C1 segment of cervical spinal cord (tissue), 14 donors: ENCODE measurements at places on chromosomes 7 and 10.

DNA sequence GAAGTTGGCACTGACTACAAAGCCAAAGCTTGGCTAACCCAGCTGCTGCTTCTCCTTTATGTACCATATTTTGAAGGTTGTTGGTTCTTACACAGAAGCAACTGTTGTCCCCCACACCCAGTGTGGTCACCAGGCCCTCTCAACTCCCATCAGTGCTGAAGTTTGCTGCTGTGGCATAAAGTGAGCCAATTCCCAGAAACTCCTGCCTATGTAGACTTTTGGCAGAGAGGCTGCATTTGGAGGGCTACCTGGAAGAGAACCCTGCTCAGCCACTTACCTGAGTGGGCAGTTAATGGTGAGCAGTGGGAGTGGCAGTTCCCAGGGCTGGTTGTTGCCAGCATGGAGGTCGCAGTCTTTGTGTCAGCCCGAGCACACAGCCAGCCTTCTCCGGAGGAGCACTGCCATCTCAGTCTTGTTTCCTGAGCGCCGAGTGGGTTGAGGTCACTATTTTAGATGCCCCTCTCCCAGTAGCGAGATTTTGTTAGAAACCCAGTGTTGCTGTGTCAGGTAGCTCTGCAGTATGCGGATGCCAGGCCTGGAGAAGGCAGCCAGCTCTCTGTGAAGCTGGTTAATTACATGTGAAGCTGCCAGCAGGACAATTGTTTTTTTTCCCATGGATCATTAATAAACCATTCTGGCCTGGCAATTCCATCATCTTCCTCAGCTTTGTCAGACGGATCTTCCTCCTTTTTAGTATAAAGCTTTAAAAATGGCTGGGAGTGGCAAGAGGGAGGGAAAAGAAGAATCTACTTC is 24.5 kb downstream of the LRRC4 start:
- no peak for DNase-seq

DNA sequence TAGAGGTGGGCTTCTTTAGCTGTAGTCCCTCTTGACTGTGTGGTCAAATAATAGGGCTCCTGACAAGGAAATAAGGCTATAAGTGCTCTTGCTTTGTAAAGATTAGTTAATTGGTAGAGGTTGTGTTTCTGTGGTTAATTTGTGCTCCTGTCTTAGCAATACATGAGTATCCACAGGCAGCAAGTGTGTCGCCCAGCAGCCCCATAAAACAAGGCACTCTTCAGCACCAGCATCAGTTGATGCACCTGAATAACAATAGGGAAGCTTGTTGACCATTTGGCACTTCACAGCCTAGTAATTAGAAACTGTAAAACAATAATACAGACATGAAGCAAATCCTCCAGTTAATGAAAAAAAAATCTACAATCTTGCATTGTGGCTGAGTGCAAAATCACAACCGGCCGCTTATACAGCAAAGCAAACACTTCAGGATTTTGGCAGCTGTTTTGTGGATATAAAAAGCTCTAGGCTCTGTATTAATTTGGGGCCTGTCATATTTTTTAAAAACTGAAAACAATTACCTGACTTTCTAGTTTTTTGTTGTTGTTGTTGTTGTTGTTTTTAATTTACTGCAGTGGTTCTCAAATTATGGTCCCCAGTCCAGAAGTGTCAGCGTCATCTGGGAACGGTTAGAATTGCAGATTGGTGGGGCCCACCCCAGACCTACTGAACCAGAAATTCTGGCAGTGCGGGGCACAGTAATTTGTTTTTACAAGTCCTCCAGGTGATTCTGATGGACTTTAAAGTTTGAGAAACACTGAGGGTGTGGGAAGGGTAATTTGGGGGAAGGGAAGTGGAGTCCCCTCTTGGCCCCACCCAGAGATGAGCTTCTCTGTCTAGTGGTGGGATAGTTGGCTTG is 56.8 kb downstream of the AUTS2 start:
- DNase-seq: no peak

DNA sequence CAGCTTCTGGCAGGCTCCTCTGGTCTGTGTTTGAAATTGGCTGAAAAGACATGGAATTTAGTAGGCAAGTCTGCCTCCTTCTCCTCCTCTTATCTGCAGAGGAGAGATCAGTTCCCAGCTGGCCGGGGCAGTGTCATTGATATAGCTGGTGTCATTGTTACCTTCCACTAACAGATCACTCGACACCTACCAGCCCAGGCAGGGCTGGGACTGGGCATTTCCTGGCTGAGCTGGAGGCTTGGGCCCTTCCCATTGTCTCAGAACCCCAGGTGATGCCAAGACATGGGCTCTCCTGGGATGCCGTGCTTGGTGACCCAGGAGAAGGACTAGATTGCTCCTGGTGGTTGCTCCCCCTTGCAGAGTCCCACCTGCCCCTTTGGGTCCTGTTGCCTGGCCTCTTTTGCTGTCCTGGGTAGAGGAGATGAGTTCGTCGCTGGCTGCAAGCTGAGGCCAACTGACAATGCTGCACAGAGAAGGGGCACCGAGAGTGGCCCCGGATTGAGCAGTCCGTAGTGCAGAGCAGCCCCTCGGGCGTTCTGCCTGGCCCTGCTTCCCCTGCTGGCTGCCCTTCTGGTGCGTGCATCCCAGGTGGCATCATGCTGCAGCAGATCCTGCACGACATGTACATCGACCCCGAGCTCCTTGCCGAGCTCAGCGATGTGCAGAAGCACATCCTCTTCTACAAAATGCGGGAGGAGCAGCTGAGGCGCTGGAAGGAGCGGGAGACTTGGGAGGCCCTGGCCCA is at the start of gene SH2D4B:
Gene SH2D4B (plus strand): TSS at position 167 of the 745 bp plus-strand sequence. CDS start 430 bp downstream, at position 597.
- DNase-seq: no peak

DNA sequence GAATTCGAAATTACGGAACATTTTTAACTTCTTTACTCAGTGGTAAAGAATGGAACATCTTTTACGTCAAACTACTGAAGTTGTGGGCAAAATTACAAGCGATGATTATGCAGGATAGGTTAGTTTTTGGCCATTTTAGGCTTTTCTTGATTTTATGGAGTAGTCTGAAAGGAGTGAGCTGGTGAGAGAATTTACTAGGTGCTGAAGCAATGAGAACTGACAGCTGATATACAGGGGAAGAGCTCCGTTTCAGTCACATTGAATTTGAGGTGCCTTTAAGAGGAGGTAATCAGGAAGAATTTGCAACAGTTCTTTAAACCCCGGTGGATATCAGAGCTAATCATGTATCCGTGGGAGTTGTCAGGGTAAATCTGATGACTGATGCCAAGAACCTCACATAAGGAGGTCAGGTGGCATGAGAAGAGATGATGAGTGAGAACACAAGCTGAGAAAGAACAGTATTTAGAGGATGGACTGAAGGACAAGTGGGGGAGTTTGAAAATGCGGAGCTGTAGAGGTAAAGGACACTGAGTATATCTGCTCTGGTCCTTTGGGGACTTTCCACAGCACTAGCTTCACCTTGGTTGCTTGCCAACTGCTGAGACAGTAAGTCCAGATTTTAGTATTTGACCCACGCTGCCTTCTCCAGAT is 104.3 kb downstream of the AHR start:
- DNase-seq: no peak

DNA sequence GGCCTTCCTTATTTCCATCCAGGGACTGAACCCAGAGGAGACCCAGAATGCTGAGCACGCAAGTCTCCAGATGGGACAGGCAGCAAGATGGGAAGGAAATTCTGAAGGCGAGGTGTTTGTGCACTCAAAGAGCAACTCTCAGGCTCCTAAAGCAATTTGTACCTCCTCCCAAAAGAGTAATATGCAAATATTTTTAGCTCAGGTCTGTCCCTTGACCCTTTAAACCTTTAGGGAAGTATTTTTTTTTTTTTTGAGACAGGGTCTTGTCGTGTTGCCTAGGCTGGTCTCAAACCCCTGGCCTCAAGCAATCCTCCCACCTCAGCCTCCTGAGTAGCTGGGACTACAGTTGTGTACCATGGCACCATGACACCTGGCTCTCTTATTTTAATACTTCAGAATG is 8.4 kb downstream of the RP9 start:
- DNase-seq: no peak

- DNase-seq: no peak
These were observed 138.8 kb upstream of the TCERG1L start for GRCh38 chr10:131450216-131450765.
